Fibroblast of villous mesenchyme (primary cell): ENCODE measurements at places on chromosomes 1 and 21. TPM values are rescaled to one million over a fixed set of nuclear protein-coding genes. Genes with fewer than 3 reads are reported as not detected.
A peak's percentile ranks its signal among the peaks of the same experiment; 100 is the strongest.

DNA sequence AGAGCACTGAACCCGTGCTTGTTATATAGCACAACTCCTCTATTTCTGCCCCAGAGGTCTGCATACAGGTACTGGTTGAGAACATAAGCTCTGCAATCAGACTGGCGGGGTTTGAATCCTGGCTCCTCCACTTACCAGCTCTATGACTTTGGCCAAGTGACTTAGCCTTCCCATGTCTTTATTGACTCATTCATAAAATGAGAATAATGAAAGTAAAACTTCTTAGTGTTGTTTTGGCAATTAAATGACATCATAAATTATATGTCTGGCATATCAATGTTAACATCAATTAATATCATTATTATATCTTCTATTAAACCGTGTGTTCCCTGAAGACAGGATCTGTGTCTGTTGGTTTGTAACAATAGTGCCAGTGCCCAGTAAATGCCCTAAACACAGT is 4.3 kb downstream of the INKA2 start:
- DNase-seq: no peak

DNA sequence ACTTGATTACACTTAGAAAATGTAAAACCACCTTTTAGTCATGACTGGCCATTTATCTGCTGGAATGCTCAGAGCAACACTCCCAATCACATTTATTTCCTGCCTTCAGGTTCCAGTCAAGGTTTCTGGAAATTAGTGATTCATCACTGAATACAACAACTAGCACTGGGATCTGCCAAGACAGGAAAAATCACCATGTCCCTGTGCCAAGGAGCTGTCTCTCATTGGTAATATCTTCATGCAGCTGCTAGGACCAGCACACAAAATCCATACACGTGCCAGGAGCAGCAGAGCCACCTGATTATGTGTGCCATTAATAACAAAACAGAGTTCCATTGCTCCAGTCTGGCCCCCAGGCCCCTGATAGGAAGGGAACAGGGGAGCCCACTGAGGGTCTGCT is 194.6 kb downstream of the TNR start:
- DNase-seq: no peak

- DNase-seq: no peak
Measured at GRCh38 chr1:12527564-12527963, 90.4 kb downstream of the DHRS3 start.

- DNase-seq: no peak
Measured at GRCh38 chr1:218514689-218515088, 169.6 kb downstream of the TGFB2 start.

GRCh38 chr1:1631782-1632420 is at the start of gene MMP23B:
MMP23B (plus strand) TSS chr1:1632173; CDS start chr1:1632219, 46 bp downstream.
- peak; percentile 61 for DNase-seq

GRCh38 chr1:233482388-233482787 is 131.5 kb upstream of the KCNK1 start:
- DNase-seq: no peak

DNA sequence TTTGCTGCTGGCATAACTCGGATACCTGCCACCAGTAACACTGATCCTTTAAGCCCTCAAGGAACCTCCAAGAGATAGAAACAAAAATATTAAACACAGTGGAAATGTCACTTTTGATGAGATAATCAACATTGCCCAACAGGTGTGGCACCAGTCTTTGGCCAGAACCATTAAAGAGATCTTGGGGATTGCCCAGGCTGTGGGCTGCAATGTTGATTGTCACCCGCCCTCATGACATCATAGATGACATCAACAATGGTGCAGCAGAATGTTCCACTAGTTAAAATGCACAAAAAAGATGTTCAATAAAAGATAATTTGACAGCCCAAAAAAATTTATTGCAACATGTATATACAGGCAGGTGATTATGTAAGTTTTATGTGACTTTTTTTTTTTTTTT is 20.2 kb upstream of the ZMYM1 start:
- no peak for DNase-seq

- DNase-seq: no peak
Measured at GRCh38 chr21:18274370-18274769, 29.7 kb downstream of the CHODL start.

- DNase-seq: peak; percentile 94
Measured at GRCh38 chr21:42724226-42724920, 71.0 kb downstream of the PDE9A start.

DNA sequence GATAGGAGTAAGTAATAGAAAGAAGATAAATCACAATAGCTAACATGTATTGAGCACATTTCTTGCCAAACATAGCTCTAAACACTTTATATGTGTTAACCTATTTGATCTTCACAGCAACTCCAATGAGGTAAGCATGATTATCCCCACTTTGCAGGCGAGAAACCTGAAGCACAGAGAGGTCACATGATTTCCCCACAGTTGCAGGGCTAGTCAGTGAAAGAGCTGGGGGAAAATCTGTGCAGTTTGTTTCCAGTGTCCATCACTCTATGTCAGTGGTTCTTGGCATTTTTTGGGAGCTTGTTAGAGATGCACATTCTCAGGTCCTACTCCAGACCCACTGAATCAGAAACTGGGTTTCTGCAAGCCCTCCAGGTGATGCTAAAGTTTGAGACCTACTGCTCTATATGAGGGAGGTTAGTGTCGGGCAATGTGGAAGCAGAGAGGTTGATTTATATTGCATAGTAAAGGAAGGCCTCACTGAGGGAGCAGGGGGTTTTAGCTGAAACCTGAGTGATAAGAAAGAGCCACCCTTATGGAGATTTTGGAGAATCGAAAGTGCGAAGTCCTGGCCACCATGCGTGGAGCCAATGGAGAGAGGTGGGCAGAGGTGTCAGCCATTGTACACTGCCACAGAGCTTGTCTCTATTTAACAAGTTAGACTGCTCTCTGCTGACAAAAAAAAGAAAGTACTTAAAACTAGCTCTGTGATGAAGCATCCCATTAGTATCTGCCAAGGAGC is 20.9 kb downstream of the MCOLN3 start:
- peak; percentile 27 for DNase-seq

GRCh38 chr1:5953386-5953785 is 38.8 kb downstream of the NPHP4 start:
- DNase-seq: no peak

GRCh38 chr21:29105218-29105617 is 25.2 kb upstream of the MAP3K7CL start:
- DNase-seq: peak; percentile 82

GRCh38 chr1:221162352-221162751 is 283.1 kb downstream of the HLX start:
- no peak for DNase-seq

DNA sequence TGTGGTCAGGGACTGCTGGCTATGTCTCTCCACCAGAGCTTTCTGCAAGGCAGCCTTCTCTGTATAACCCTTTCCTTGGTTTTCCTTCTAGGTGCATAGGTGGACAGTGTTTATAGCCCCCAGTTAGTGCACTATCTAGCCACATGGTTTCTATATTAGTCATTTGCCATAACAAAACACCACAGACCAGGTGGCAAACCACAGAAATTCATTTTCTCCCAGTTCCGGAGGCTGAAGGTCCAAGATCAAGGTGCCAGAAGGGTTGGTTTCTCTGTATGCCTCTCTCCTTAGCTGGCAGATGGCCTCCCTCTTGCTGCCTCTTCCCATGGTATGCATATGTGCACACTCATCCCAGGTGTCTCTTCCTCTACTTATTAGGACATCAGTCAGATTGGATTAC is 106.4 kb downstream of the KAZN start:
- DNase-seq: no peak

DNA sequence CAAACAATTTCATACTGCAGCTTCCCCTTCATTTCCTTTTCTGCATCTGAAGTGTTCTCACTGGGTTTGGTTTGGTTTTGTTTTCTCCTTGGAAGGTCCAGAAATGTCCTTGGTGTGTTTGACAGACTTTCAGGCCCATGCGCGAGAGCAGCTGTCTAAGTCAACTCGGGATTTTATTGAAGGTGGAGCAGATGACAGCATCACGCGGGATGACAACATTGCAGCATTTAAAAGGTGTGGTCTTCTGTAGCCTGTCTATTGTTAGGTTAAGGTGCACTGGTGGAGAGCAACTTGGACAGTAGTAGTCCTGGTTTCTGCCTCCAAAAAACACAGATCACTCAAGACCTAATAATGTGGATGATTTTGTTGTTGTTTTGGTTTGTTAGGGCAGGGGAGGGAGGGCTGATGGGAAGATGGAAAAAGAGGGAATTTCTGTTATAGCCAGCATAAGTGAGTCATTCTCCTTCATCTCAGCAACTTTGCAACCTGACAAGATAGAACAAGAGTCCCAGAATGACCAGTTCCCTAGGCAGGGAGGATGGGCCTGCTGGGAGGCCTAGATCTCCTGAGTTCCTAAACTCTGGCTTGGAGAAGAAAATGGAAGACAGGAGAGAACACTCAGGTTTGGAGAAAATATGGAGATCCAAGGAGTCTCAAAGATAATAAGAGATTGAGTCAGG is 12.5 kb downstream of the HAO2 start:
- DNase-seq: no peak

DNA sequence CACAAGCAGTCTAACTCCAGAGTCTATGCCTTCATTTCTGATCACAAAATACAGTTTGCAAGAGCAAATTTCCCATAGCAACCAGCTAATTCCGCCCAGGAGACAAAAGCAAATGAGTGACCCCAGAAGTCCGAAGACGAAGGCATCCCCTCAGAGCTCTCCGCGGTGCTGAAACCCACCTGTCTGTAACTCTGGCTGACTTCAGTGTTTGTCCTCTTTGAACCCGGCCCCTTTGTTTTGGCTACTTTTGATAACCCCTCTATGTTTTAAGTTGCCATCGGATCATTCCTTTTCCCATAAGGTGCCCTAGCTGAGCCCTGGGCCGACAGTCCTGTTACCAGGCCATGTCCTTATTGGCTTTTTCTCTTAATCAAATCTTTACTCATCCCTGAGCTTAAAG is 515.8 kb downstream of the PTPRU start:
- DNase-seq: no peak

GRCh38 chr1:22615886-22616285 is 20.5 kb upstream of the C1QA start:
- no peak for DNase-seq

GRCh38 chr1:245874942-245875580 is 632.0 kb downstream of the SMYD3 start:
- peak; percentile 99 for DNase-seq

DNA sequence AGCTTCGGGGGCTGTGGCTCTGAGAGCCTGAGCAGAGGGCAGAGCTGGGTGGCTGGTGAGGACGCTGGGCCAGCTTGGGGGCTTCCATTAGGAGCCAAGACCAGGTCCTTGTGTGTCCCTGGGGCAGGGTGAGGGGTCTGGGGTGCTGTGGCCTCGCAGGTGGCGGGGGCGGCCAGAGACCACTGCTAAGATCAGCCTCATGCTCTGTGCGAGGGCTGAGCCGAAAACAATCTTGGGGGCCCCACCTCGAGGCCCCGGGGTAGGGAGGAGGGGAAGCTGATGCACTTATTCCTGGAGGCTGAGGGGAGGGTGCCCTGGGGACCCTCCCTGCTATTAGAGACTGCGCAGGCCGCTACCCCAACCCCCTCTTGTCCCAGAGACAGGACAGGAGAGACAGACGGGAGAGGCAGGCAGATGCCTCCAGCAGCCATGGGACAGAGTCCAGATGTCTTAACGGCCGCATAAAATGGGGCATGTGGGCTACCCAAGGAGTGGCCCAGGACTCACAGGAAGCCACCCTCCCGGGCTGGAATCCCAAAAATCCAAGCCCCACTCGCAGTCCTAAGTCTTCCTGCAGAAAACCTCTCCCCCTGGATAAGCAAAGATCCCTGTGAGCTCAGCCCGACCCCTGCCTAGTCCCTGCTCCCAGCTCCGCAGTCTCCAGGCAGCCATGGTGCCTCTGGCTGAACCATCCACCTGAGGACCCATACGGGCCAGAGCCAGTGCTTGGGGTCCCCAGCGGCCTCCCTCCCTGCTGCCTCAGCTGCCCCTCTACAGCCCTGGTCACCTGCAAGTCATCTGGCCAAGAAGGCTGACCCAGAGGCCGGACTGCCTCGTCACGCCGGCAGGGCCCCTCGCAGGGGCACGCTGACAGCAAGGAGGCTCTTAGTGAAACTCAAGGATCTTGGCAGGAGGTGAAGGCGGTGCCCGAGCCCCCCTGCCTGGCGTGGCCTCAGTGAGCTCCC is 43.6 kb upstream of the COL18A1 start:
- DNase-seq: peak; percentile 35

- DNase-seq: no peak
Measured at GRCh38 chr1:166080277-166080966, 86.4 kb downstream of the FAM78B start.

Gene ADGRL2
- 11.6 and 15.1 TPM in 2 replicates for total RNA-seq

Gene SYT6
- not detected in 2 replicates for total RNA-seq

Gene PDZK1
- total RNA-seq: under 0.01 and 0.32 TPM in 2 replicates

Gene LRRC38
- total RNA-seq: not detected in 2 replicates
